ENCODE measurements at places on chromosomes 12 and 14. TPM values are rescaled to one million over a fixed set of nuclear protein-coding genes. Genes with fewer than 3 reads are reported as not detected.

Gene GALNT6
- polyA plus RNA-seq = 0.47 TPM

Gene OVCH1
- polyA plus RNA-seq = not detected

Gene HOXC13
- polyA plus RNA-seq = not detected

Gene MIPOL1
- 0.23 TPM for polyA plus RNA-seq

Gene NAB2
- polyA plus RNA-seq = 24.9 TPM

Gene GPR84
- polyA plus RNA-seq = not detected

Gene AP1G2
- 114 TPM for polyA plus RNA-seq

DNA sequence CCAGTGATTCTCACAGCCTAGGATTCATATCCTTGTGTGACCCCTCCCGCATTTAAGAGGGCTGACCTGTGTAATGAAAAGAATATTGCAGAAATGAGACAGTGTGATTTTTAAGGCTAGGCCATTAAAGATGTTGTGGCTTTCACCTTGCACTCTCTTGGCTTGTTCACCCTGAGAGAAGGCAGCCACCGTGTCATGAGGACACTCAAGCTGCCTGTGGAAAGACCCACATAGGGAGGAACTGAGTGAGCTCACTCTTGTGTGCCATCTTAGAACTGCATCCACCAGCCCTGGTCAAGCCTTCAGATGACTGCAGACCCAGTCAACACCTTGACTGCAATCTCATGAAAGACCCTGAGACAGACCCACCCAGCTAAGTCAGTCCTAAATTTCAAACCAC is 46.3 kb upstream of the TMPO start:
- no peak overlapping the region for H3K27ac ChIP-seq
- H3K27me3 ChIP-seq = no peaks in the 10 kb centered on the region
- no peak overlapping the region for H3K4me3 ChIP-seq

DNA sequence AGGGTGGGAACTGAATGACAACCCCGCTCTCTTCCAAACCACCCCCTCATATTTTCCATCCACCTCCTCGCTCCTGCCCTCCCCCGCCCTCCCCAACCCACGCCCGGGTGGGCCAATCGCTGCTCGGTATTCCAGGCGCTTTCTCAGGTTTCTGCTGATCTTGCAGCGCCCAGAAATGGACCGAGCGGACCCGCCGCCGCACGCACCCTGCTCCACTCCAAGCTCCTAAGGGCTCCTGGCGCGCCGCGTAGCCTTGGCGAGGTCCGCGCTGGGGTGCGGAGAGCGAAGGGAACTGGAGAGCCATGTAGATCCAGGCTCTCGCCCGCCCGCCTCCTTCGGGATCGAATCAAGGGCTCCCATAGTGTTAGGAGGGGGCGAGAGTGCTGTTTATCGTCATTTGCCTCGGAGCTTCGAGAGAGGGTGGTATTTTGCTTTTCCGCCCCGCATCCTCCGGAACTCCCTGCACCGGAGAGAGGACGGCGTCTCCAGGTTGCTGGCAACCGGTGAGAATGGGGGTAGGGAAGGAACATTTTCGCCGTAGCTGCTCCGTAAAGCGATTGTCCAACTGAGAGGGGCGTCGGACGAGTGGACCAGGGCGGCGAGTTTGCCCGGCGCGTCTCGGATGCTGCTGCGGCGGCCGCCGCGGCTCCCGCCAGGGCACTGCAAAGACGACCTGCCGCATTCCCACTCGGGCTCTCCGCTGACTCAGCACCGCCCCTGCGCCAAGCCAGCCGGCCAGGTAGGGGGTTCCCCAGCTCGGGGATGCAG is at the start of gene KCNA1:
TSS of gene KCNA1 (plus strand) at position 172 of the 768 bp plus-strand sequence. CDS start 1,474 bp downstream, outside the sequence.
- H3K27ac ChIP-seq = no peak within 1 kb of the TSS
- H3K4me1 ChIP-seq = no peaks in the 10 kb centered on the region
- H3K27me3 ChIP-seq = peaks cover 86% of the 10 kb centered on the region
- DNase-seq = peak; percentile 31
- no peaks in the 10 kb centered on the region for H3K36me3 ChIP-seq
- H3K4me3 ChIP-seq = peak within 1 kb of the TSS; percentile 9

- H3K27ac ChIP-seq = no peak overlapping the region
- no peaks in the 10 kb centered on the region for H3K36me3 ChIP-seq
- DNase-seq = no peak
- H3K27me3 ChIP-seq = no peaks in the 10 kb centered on the region
- no peaks in the 10 kb centered on the region for H3K4me1 ChIP-seq
Measured at GRCh38 chr14:65581799-65582198, 169.3 kb downstream of the FUT8 start.

DNA sequence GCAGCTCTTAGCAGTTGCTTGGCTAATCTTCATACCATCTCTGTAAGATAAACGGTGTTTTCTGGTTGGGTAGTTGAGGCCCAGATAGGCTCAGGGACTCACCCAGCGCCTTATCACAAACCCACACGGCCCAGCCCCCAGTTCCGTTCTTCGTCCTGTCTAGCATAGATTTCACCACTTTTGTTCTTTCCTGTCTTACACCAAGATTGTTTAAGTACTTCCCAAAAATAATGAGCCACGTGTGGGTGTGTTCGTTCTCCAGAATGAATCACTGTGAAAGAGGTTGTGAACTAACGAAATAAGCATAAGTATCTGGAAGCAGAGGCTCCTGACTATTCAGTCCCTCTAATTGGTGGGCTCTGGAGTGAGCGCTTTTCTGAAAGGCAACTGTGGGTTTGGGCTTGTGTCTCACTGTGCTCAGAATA is 21.4 kb downstream of the ACVR1B start:
- no peaks in the 10 kb centered on the region for H3K27me3 ChIP-seq
- H3K27ac ChIP-seq = no peak overlapping the region
- H3K4me1 ChIP-seq = peaks cover 31% of the 10 kb centered on the region
- H3K4me3 ChIP-seq = no peak overlapping the region

DNA sequence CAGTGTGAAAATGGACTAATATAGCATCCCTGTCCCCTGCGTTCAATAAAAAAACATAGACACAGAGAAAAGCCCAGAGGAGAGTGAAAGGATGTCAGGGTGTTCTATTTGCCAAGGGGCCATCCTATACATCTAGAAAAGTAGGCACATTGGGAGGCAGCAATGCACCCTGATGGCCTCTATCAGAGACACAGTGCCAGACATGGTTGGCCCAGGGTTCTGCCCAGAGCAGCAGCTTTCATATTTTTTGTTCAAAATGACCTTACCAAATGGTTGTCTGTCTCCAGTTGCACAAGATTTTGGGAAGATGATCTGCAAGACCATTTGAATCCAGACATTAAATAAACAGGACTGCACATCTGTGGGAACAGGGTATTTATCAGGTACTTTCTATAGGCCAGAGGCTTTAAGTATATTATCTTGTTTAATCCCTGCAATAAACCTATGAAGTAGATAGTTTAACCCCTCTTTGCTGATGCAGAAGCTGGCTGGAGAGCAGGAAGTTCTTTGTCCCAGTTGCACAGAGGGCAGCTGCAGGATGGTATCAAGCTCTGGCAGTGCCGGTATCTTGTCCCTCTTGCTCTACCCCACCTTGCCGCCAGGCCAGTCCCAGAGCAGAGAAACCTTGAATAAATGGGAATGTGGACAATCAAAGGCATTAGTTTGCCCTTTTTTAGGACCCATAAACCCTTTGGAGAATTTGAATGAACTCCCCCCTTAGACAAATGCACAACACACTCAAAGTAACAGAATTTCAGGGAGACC is 171.8 kb upstream of the PWP1 start:
- no peaks in the 10 kb centered on the region for H3K36me3 ChIP-seq
- H3K27me3 ChIP-seq = no peaks in the 10 kb centered on the region
- DNase-seq = no peak
- H3K4me3 ChIP-seq = no peak overlapping the region
- no peak overlapping the region for H3K27ac ChIP-seq

DNA sequence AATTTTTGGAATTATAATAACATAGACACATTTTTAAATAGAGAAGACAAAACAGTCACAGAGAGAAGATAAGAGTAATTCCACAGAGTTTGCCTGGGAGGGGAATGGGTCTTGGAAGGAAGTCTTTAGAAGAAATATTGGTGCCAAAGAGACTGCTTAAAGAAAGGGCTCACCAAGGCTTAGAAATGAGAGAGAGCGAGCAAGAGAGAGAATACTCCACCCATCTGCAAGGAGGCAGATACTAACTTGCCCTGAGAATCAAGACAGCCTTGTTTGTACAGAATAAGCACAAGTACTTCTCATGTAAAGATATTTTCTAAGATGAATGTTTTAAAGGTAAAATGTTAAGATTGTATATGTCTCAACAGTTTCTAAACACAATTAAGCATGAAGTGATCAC is 165.5 kb downstream of the SLC38A4 start:
- H3K4me1 ChIP-seq = no peaks in the 10 kb centered on the region
- no peaks in the 10 kb centered on the region for H3K36me3 ChIP-seq
- H3K27me3 ChIP-seq = no peaks in the 10 kb centered on the region
- peak overlapping the region; percentile 83 for H3K27ac ChIP-seq
- H3K4me3 ChIP-seq = no peak overlapping the region

DNA sequence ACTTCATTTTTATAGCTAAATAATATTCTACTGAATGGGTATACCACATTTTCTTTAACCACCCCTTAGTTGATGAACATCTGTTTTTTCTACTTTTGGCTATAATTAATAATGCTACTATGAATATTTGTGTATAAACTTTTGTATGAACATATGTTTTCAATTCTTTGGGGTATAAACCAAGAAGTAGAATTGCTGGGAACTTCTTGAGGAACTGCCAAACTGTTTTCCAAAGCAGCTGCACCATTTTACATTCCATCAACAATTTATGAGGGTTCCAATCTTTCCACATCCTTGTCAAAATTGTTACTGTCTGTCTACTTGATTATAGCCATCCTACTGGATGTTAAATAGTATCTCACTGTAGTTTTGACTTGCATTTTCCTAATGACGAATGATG is 221.8 kb downstream of the PRKD1 start:
- no peaks in the 10 kb centered on the region for H3K36me3 ChIP-seq
- DNase-seq = no peak
- H3K4me1 ChIP-seq = no peaks in the 10 kb centered on the region
- no peaks in the 10 kb centered on the region for H3K27me3 ChIP-seq
- no peak overlapping the region for H3K27ac ChIP-seq

DNA sequence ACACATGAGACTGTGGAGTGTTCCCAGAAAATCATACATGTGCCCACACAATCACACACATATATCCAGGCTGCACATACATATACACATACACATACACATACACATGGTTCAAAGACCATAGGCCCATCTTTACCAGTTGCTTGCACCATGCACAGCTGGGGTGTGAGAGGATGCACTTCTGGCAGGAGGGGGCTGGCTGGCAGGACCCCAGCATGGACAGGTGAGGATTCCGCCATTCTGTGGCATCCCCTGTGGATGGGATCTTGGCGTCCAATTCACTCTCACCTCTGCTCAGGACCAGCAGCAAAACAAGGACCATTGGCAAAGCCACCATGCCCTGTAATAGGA is 7.0 kb downstream of the ITGB7 start:
- DNase-seq = no peak
- no peaks in the 10 kb centered on the region for H3K27me3 ChIP-seq
- H3K4me1 ChIP-seq = no peaks in the 10 kb centered on the region
- H3K27ac ChIP-seq = no peak overlapping the region
- no peaks in the 10 kb centered on the region for H3K36me3 ChIP-seq
- H3K4me3 ChIP-seq = no peak overlapping the region

DNA sequence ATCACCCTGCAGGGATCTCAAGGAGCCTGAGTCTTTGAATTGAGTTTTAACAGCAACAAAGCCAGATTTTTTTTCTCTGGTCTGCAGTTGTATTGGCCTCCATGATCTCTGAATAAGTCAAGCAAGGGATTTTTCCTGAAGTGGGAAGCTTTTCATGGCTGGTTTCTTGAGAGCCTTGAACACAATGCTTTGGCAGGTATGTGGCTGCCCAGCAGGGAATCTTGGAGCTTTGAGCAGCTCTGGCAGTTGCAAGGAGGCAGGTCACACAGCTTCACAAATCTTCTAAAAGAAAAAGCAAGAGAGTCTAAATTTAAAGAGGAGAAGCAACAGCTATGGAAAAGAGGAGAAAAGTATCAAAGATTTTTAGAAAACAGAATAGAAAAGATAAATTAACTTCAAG is 60.1 kb downstream of the RPS29 start:
- H3K27me3 ChIP-seq = no peaks in the 10 kb centered on the region
- no peaks in the 10 kb centered on the region for H3K4me1 ChIP-seq
- H3K4me3 ChIP-seq = no peak overlapping the region
- DNase-seq = no peak

DNA sequence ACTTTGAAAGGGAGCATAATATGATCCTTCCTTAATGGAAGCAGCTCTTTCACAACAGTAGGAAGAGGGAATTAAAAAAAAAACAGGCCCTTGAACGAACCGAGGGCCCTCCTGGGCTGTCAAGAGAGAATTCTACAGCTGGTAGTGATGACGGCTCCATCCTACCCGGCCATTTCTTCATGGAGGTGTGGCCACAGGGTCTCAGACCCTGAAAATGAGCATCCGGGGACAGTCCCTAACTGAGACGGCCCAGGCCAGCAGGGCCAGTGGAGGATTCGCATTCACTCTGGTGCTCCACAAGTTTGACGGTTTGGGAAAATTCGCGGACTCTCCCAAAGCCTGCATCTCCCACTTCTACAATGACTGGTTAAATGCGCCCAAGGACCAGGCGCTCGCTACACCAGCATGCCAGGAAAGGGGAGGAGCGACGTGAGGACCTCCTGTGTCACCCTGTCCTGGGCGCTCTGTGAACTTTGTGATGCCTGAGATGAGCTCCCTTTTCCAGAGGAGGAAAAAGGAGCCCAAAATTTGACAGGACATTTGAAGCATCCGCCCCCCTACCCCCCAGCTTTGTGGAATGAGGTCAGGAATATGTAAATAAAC is 66.8 kb downstream of the BCL11B start:
- no peaks in the 10 kb centered on the region for H3K36me3 ChIP-seq
- H3K27ac ChIP-seq = no peak overlapping the region
- peaks cover 50% of the 10 kb centered on the region for H3K27me3 ChIP-seq
- H3K4me3 ChIP-seq = no peak overlapping the region

DNA sequence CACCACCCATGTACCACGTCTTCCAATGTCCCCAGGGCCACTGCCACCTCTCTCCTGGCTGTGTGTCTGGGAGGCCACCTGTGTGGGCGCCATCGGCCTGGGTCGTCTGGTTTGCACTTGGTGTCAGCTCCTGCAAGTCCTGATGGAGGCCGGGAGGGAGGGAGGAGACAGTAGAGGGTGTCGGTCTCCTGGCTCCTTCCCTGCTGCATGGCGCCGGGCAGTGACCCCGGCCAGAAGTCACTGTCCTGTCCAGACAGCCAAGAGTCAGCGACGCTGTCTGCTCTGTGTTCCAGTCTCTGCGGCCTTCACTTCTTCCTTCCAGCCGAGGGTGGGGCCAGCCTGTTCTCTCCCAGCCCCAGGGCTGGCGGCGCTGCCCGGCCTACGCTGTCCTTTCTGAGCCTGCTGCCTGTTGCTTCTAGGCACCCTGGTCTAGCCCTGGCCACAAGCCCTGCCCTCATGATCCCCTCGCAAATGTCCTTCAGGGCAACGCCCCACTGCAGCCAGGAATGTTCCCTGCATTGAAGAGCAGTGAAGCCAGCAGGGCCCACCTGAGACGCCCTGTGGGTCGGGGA is 13.0 kb upstream of the LBHD2 start:
- no peak overlapping the region for H3K27ac ChIP-seq
- no peaks in the 10 kb centered on the region for H3K36me3 ChIP-seq
- H3K27me3 ChIP-seq = no peaks in the 10 kb centered on the region
- no peak for DNase-seq

- no peak overlapping the region for H3K4me3 ChIP-seq
- DNase-seq = no peak
- no peaks in the 10 kb centered on the region for H3K27me3 ChIP-seq
- H3K36me3 ChIP-seq = no peaks in the 10 kb centered on the region
- H3K4me1 ChIP-seq = no peaks in the 10 kb centered on the region
Measured at GRCh38 chr14:33039311-33039710, 100.6 kb downstream of the NPAS3 start.

All from SK-N-SH (cell line).